ENCODE measurements at places on chromosomes 13 and 19.

GRCh38 chr19:15374105-15374651, 5.4 kb downstream of the AKAP8 start:
- no peak for DNase-seq

DNA sequence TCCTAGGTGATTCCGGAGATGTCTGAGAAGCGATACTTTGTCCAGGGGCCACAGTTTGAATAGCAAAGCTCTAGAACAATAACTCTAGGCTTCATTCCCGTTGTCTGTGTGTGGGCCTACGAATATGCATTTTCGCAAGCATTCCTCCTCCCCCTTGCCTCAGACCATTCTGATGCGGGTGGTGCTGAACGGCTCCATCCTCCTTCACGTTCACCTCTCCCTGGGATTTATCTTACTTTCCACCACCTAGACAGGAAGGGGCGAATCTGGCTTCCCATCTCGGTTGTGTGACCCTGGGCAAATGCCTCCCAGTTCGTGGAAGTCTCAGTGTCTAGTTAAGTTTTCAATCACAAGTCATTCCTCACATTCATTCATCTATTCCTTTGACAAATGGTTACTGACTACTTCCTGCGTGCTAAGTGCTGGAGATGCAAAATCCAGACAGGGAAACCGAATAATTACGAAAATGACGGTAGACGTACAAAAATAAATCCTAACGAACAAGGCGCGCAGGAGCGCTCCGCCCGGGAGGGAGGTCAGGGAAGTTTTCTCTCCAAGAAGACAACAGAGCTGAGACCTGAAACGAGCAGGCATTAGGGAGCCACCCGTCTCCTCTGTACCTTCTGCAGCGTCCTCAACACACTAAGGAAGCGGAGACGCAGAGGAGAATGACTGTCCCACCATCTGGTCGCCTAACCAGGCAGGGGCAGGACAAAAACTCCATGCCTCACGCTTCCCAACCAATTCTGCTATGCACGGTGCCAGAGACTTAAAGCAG, 1.3 kb upstream of the CNOT3 start:
- DNase-seq, result no peak

- DNase-seq, result no peak
These were observed 431 bp downstream of the GYS1 start for GRCh38 chr19:48992581-48993174.

DNA sequence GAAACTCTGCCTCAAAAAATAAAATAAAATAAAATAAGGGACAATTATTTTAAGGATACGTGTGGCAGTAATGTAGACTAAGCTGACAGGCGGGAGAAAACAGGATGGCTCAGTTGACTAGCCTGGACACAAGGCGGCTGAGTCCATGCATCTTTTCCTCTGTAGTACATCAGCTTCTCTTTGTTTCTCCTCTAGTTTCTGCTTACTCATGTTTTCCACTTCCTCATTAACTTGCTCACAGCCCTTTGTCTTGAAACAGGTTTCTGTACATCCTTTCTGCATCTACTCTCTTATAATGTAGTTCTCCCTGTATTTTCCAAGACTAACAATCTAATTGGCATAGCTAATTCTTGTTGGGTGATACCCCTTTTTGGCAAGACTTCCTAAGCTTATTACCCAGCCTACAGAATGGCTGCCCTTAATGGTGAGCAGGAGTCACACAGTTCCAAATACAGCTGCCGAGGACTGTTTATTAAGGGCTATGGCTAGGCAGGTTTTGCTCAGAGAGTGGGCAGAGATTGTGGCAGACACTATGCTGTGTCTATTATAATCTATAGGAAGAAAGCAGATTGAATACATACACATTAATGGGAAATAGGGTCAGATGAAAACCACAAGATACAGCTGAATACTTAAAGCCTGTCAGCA, 58.7 kb upstream of the KLF5 start:
- DNase-seq, result no peak

GRCh38 chr19:22625266-22626035, 8.7 kb upstream of the ZNF492 start:
- no peak for DNase-seq

DNA sequence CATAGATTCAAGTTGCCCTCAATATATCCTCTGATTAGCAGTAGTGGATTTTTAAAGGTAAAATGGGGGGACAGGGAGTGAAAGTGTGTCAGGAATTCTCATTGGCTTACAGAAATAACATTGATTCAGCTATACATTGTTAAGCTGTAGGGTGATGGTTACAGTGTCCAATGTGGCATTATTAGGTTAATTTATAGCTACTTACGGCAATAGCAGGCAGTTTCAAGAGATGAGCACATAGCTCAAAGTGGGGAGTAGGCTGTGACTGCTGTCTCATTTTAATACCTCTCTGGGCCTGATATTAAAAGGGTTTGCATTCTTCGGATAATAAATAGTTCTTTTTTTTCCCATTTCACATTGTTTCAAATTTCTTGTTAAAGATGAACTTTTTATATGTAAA, 34.6 kb downstream of the PAN3 start:
- DNase-seq, result no peak

GRCh38 chr13:66723576-66723975, 506.6 kb downstream of the PCDH9 start:
- DNase-seq, result no peak

DNA sequence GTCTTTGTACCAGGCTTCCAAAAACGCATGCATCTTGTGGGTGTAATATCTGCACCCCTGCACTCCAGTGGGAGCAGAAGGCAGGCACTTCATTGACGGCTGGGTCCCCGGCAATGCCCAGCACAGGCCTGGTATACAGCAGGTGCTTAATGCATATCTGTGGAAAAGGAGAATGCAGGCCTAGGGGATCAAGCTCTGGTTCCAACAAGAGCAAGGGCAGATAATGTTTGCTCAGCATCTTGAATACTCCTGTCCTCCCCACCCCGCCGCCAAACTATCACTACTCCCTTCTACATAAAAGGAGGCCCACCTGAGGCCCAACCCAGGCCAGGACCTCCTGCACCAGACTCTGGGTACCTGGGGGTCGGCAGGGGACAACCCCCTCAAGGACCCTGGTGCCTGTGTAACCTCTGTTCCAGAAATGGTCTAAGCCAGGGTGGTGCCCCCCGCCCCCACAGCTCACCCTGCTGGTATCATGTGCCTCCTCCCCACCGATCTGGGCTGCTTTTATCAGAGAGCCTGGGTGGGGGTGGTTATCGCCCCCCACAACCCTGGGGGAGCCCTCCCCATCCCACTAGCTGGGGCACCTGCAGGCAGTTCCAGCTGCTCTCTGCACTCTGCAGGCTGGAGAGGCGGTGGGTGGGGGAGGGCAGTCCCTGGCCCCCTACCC, 4.8 kb downstream of the KLF16 start:
- DNase-seq, result no peak

- no peak for DNase-seq
These were observed 15.2 kb upstream of the C1QTNF9B start for GRCh38 chr13:23912469-23912868.

- peak; percentile 98 for DNase-seq
These were observed 5.0 kb downstream of the FFAR1 start for GRCh38 chr19:35352448-35353304.

- DNase-seq, result no peak
These were observed 65.5 kb downstream of the STK24 start for GRCh38 chr13:98511435-98511834.

DNA sequence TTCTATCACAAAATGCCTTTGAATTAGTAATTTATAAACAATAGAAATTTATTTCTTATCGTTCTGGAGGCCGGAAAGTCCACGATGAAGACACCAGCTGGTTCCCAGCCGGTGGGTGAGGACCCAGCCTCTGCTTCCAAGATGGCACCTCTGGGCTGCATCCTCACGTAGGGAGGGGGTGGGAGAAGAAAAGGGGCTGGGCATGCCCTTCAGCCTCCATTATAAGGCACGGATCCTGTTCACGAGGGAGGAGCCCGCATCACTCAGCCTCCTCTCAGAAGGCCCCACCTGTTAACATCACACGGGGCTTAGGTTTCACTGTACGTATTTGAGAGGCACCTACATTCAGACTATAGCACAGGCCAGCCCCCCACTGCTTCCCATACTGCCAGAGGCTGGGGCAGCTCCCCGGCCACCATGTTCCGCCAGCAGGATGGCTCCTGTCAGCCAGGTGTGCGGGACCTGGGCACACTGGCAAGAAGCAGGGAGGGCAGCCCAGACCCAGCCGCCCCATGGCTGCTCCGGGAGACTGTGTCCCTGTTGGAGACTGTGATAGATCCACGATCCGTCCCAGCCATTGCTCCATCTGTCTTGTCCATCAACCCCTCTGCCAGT, 131.6 kb downstream of the SOX1 start:
- DNase-seq, result no peak

DNA sequence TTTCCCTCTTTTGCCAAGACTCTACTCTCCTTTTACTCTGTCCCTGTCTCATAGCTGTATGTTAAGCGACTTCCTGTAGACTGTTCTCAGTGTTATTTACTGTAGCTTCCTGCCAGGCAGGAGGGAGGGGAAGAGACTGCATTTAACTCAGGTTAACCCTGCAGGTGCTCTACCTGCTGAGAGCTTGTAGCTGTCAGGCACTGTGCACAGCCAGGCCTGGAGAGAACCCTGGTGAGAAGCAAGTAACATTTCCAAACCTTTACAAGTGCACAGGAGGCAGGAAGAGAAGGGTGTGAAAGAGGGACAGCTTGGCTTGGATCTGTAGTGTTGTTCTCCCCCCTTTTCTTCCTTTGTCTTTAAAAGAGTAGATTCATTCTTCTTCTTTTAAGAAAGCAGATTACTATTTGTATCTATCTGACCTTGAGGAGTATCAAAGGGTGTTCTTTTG, 167.1 kb downstream of the LMO7 start:
- no peak for DNase-seq

- DNase-seq, result no peak
These were observed at the start of gene EHD2 for GRCh38 chr19:47713046-47714021. TSS of gene EHD2 (plus strand) at chr19:47713422. CDS start at chr19:47716613, 3,191 bp downstream.

GRCh38 chr19:57351867-57352266, 796 bp downstream of the ZNF304 start:
- no peak for DNase-seq
